ENCODE measurements at places on chromosomes 7 and 10.

- no peak for DNase-seq
These were observed 53.7 kb upstream of the FAM3C start for GRCh38 chr7:121449735-121450240.

- no peak for DNase-seq
These were observed 38.2 kb downstream of the CTNNA3 start for GRCh38 chr10:67657775-67658174.

GRCh38 chr10:110413903-110414547 lies 83.7 kb upstream of the DUSP5 start:
- peak; percentile 89 for DNase-seq

- DNase-seq, result no peak
These were observed 405.0 kb downstream of the ADRA2A start for GRCh38 chr10:111481866-111482265.

DNA sequence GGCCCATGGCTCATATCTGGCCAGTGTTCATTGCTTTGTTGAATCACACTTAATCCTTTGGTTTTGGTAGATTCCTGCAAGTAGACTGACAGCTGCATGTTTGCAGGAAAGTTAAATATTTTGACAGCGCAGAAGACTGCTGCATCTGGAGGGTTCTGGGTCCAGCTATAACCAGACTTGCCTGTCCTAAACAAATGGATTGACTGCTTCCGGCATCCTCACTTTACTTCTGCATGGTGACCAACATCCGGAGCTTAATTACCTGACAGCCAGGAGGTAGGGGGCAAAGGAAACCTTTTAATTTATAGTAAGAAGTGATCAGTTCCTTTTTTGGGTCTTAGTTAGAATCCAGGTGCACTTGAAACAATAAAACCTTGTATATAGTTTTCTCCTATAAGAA lies 263.3 kb downstream of the SNX10 start:
- DNase-seq, result no peak

GRCh38 chr7:14751461-14751860 lies 151.1 kb downstream of the DGKB start:
- DNase-seq, result peak; percentile 3

DNA sequence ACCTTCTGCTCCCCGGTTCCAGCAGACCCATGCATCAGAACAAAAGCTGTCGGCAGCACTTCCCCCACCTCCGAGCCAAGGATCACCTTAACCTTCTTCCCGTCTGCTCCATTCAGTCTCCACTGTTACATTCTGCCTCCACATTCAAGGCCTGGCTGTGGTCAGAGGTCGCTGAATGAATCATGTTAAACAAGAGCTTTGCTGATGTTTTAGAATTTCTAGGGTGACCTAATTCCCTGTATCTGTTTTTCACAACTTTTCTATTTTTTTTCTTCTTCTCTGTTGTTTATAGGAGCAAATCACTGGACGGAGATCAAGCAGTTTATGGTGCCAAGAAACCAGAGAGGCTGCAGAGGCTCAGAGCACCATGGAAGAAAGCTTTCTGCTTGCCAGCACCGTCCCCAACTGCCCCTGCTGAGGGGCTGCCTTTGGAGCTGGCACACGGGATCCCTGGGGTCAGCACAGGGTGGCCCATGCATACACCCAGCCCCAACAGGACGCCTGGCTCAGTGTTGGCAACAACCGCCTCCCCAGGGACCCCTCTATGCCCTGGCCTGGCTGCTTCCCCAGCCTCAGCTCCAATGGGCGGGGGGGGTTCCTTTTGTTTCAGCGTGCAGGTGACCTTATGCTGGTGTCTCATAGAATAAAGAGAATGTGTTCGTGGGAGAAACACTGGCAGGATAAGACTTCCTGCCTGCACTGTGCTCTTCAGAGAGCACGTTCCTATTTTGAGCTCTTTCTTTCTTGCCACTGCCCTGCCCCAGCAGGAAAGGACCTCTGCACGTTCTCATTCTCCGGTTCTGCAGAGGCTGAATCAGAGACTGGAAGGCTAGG lies 182.7 kb upstream of the LYZL2 start:
- DNase-seq, result peak; percentile 96

DNA sequence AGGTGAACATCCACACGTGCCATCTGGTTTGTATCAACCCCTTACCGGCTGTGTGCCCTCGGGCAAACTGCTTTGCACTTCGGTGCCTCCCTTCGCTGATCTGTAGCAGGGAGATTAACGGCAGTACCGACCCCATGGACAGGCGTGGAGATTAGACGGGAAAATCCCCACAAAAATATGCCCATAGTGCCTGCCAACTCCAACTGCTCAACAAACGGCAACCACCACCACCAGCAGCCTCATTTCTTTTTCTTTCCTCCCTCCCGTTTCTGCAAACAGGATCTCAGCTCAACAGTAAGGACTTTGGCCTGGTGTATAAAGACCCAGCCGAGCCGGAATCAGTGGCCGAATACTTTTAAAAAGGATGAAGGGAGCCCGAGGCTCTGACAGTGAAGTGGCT lies 31.0 kb downstream of the CHST15 start:
- no peak for DNase-seq

DNA sequence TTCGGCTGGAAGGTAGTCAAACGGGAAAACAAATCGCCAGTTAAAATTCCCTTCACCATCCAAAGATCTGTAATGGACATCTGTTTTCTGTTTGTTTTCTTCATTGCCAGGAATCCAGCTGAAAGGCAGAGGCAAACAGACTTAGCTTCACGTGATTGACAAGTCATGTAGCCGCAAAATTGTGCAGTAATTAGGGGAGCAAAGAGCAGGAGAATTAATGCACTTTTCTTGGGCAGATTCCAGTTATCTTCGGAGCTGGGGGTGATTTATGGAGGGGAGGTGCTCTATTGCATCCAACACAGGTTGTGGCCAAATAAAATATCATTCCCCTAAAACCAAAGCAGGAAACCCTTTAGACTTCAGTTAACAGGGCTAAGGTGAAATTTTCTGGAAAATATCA lies 162.2 kb downstream of the MYOF start:
- DNase-seq, result no peak

DNA sequence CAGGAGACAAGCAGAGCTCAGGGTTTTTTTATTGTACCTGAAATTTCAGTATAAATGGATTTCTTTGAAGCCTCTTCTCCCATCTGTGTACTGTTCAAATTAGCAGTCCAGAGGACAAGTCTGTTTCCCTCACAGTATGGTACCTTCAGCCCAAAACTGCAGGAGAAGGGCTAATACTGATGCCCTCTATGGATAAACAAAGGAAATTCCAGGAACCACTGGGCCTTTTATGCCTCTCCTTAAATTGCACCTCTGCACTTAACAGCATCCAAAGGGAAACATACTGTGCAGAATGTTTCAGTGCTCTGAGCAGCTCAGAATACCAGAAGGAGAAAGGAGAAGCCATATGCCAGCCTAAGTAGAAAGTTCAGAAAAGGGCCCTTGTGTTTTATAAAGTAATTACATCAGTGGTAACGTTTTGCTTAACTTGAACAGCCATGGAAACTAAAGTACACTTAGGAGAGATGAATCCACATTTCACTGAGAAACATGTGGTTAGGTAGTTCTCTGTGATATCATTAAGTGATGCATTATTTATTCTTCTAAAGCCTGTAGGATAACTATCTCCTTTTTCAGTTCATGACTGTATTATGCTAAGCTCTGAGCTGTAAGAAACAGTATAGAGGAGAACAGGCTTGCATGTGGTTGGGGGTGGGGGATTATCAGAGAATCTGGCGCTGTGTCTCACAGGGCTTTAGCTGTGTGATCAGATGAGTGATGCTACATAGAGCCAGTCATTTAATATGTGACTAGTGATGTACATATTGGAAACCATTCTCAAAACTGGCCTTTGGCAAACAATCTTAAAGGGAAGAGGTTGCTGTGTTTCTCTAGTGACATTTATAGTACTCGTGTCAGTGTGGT lies 111.3 kb downstream of the POU6F2 start:
- no peak for DNase-seq

GRCh38 chr7:104133238-104133637 lies 74.6 kb downstream of the ORC5 start:
- DNase-seq, result peak; percentile 16

- DNase-seq, result no peak
These were observed 69.8 kb upstream of the KCTD7 start for GRCh38 chr7:66558660-66559465.

DNA sequence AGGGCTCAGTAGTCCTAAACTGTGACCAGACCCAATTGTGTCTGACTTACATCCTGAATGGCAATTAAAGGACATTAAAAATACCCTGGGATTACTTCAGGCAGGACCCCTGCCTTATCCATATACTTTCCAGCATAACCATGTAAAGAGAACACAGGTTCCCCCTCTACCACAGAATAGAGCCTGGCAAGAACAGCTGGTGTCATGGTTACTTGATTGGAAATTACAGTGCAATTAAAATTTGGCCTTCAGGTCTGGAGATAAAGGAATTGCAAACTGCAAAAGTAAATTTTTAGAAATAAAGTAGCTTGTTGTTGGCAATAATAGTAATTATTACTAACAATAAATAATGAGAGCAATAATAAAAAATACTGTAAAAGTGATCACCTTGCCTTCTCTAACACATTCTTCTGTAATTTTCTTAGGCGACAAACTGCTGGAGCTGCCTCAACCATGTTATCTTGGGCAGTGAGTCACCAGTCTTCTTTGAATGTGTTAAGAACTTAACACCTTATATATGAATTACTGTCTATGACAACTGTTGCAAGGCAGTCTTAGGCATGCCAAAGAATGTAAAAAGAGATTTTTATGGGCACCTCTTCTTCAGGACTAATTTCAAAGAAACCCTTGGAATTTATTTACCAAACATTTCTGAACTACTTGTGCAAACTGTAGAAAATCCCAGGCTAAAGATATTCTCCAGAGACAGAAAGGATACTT lies 53.7 kb downstream of the HIBADH start:
- peak; percentile 48 for DNase-seq

- DNase-seq, result no peak
These were observed 72.0 kb downstream of the PAX2 start for GRCh38 chr10:100817268-100817839.

DNA sequence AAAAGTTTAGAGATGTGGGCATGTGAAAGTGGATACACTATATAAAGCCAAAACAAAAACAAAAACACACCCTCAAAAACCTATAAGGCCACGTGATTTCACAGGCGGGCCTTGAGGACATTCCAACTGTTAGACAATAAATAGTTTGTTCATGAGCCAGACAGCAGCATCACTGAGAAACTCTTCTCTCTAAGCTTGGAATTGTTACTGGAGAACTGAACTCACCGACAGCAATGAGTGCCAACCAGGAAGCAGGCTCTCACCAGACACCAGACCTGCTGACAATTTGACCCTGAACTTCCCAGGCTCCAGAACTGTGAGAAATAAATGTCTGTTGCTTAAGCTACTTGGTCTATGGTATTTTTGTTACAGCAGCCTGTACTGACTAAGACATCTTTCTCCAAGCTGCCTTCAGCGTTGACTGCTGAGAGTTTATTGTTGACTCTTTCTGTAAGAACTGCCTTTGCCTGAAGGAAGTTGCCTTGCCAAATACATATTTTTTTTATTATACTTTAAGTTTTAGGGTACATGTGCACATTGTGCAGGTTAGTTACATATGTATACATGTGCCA lies 107.5 kb downstream of the EPDR1 start:
- DNase-seq, result no peak

DNA sequence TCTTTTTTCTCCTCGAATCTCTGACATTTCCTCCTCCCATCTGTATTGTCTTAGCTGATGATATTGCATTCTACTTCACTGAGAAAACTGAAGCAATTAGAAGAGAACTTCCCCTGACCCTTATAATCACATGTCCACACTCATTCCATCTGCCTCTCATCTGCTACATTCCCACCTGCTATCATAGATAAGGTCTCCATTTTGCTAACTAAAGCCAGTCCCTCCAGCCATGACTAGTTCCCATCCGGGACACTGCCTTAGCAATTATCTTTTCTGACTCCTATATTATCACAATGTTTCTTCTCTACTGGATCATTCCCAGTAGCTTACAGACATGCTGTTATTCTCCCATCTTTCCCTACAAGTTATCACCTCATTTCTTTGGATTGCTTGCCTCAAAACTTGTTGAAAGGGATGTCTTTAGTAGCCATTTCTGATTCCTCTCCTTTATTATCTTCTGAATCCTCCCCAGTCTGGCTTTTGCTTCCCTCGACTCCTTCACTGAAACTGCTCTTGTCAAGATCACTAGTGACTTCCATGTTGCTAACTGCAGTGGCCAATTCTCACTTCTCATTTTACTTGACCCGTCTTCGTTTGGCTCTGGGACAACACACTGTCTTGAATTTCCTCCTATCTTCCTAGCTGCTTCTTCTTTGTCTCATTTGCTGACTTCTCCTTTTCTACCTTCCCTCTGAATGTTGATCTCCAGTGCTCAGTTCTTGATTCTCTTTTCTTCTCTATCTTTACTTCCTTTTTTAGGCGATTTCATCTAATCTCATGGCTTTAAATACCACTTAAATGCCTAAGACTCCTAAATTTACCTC lies 35.9 kb downstream of the FZD1 start:
- no peak for DNase-seq

GRCh38 chr7:154928136-154929005 lies 74.6 kb downstream of the PAXIP1 start:
- peak; percentile 90 for DNase-seq

DNA sequence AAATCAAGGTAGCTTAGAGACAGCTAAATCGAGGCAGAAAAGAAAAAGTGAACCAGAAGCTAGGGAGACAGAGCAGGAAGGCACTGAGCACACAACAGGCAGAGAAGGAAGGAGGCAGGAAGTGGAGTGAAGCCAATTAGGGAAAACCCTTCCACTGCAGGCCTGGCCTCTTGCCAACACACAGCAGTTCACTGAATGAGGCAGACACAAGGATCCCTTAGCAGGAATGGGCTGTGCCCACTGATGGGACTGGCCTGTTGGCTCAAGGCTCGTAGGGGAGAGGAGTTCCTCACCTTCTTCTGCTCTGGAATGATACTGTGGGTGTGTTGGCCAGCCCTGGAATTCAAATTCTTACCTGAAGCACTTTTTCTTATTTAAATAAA lies 220.3 kb upstream of the STK17A start:
- peak; percentile 15 for DNase-seq

DNA sequence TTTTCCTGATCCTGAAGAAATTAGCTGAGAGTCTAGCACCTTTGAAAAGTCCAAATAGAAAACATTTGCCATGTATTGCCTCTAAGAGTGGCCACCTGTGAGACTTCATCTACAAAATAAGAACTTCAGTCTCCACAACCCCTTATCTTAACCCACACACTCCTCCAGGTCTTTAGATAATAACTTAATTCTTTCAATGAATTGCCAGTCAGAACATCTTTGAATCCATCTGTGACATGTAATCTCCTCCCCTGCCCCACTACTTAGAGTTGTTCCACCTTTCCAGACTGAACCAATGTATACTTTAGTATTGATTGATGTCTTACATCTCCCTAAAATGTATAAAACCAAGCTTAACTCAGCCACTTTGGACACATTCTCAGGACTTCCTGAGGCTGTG lies 84.4 kb upstream of the FAM171A1 start:
- no peak for DNase-seq

- DNase-seq, result peak; percentile 90
These were observed 4.1 kb downstream of the FHIP2A start for GRCh38 chr10:114825513-114826253.

- no peak for DNase-seq
These were observed 63.3 kb downstream of the ELFN1 start for GRCh38 chr7:1733206-1733907.

DNA sequence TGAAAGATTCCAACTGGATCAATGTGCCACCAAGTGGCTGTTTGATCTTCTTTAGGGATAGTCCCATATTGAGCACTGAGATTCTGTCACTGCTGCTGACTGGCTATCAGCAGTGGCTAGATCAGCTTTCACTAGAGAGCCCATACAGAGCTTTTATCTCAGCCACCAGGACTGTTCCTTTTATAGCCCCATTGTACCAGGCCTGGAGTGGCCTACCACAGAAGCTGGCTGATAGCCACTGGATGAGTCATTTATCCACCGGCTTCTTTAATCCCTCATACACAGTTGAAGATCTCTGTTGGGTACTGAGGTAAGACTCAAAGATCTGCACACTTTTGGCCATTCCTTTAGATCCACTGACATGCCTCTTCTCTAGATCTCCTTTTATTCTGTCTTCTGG lies 1101.1 kb downstream of the SORCS3 start:
- DNase-seq, result peak; percentile 5
